ENCODE measurements at places on chromosomes 7 and 10. TPM values are rescaled to one million over a fixed set of nuclear protein-coding genes. Genes with fewer than 3 reads are reported as not detected.

DNA sequence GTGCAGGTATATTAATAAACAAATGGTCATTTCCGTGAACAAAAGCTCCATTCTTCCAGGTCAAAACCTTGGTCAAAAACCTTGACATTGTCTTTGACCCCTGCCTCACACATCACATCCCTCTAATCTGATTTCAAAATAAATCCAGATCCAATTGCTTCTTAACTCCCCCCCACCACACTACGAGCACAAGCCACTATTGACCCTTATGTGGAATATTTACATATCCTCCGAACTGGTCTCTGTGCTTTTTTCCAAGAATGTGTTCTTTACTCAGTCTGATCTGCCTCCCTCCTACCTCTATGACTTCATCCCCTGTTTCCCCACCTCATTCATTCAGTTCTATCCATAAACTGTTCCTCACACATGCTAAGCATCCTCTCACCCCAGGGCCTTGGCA, 313.6 kb upstream of the NPVF start:
- H3K36me3 ChIP-seq, result no peaks in the 10 kb centered on the region
- H3K27ac ChIP-seq, result no peak overlapping the region
- no peak overlapping the region for H3K4me3 ChIP-seq
- H3K27me3 ChIP-seq, result no peaks in the 10 kb centered on the region
- H3K4me1 ChIP-seq, result no peaks in the 10 kb centered on the region
- DNase-seq, result no peak

DNA sequence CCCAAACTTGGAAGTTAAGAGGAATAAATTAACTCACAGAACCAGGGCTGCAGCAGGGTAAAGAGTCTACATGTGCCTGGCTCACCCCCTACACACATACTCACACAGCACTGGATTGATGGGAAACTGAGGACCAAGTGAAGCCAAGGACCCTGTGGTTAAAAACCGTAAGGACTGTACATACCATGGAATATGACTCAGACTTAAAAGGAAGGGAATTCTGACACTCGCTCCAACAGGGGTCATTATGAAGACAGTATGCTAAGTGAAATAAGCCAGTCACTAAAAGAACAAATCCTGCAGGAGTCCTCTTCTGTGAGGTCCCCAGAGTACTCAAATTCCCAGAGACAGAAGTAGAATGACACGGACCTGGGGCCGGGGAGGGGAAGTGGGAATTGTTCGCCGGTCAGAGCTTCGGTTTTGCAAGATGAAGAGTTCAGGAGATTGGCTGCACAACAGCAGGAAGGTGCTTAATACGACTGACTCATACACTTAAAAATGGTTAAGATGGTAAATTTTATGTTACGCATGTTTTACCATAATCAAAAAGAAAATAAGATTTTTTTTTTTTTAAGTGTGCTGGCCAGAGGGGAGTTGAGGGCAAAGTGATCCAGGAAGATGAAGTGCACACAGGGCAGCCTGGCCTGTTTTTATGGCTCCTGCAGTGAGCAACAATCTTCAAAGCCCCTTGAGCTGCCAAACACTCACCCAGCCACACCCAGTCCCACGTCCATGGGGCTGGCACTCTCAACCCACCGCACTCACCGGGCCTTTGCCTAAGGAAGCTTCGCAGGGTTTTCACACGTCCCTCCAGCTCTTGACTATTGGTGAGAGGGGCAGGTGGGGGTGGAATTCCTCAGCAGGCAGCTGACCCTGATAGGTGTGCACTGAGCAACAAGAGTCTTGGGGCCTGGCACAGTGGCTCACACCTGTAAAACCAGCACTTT, 26.4 kb downstream of the DRGX start:
- no peaks in the 10 kb centered on the region for H3K36me3 ChIP-seq
- no peaks in the 10 kb centered on the region for H3K27me3 ChIP-seq

- DNase-seq, result no peak
- H3K27ac ChIP-seq, result no peak overlapping the region
- no peaks in the 10 kb centered on the region for H3K4me1 ChIP-seq
- H3K4me3 ChIP-seq, result no peak overlapping the region
- no peaks in the 10 kb centered on the region for H3K36me3 ChIP-seq
These were observed 384.5 kb upstream of the PRKCQ start for GRCh38 chr10:6964543-6964942.

- no peak overlapping the region for H3K27ac ChIP-seq
- H3K27me3 ChIP-seq, result no peaks in the 10 kb centered on the region
- H3K36me3 ChIP-seq, result no peaks in the 10 kb centered on the region
- H3K4me3 ChIP-seq, result no peak overlapping the region
- no peak for DNase-seq
These were observed 31.6 kb downstream of the NKX2-3 start for GRCh38 chr10:99564361-99564760.

DNA sequence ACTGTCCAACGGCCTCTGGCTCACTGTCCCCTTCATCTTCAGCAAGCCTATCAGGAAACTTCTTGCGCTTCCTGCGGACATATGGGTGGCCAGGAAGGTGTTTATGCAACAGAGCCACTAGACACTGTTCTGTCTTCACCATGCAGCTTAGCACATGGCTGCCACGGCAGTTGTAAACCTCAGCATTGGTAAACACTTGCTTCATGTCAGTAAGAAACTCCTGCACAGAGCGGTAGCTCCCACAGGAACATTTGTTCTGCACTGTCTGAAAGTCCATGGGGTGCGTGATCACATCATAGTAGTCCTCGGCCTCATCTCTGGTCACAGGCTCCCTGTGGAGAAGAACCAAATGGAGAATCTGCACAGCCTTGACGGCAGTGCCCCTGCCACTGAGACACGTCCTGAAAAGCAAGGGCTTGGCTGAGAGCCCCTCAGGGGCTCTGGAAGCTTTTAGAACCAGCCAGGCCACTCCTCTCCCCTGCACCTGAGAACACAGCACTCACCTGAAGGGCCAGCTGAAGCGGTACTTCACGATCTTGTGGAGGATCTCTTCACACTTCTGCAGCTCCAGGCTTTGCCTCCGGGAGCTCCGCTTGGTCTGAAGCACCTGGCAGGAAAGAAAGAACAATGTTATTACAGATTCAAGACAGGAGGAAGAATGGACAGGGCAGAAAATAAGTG, 8.8 kb downstream of the FZD9 start:
- DNase-seq, result peak; percentile 38
- no peak overlapping the region for H3K27ac ChIP-seq
- H3K36me3 ChIP-seq, result peaks cover 85% of the 10 kb centered on the region
- H3K4me1 ChIP-seq, result no peaks in the 10 kb centered on the region
- H3K27me3 ChIP-seq, result no peaks in the 10 kb centered on the region

GRCh38 chr7:56447864-56448693, 331.9 kb upstream of the NUPR2 start:
- H3K4me1 ChIP-seq, result no peaks in the 10 kb centered on the region
- H3K4me3 ChIP-seq, result no peak overlapping the region

DNA sequence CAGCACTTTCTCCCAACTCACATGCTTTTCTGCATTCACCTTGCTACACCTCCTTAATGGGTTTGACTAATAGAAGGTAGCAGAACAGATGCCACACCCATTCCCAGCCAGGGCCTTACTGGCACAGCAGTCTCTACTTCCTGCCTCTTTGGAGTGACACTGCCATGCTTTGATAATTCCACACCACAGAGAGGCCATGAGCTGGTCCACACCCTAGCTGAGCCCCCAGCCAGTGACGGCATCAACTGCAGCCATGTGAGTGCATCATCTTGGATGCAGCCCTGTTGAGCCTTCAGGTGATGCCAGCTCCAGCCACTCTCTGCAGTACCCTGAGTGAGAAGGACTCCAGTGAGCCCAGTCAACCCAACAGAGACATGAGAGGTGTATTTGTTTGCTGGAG, 27.5 kb upstream of the EZH2 start:
- H3K27me3 ChIP-seq, result no peaks in the 10 kb centered on the region
- DNase-seq, result no peak
- H3K36me3 ChIP-seq, result no peaks in the 10 kb centered on the region

DNA sequence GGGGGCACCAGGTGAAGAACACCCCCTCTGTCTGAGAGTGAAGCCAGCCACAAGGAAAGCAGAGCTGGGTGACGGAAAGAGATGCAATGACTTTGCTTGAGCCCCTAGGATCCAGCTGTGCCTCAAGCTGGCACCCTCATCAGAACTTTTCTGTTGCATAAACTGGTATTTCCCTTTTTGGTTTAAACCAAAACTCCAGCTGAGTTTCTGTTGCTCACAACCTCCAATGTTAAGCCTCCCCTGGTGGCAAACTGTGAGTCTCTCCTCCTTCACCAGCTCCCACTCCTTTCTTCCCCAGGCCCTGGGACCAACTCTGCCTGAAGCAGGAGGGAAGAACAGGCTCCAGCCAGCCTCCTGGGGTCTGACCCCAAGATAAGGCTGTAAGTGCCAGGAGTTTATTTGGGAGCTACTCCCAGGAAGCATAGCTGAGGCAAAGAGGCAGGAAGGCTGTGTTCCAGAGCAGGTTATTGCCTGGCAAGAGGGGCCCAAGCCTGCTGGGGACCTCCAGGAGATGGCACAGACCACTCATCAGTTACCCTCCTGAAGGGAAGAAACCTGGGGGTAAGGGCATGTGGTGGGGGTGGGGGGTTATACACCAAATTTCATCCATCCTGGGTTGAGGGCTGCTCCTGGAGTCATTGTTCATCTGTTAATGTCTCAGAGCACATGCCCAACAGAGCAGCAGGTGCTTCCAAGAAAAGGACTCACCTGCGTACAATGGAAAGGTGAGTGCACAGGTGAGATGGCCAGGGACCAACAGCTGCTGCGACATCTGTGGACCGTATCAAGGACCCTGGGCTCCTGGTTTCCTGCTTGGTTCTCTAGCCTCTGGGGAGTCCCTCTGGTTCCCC, 73.3 kb upstream of the NANOS1 start:
- no peak for DNase-seq
- H3K4me1 ChIP-seq, result peaks cover 37% of the 10 kb centered on the region
- H3K27me3 ChIP-seq, result no peaks in the 10 kb centered on the region
- H3K27ac ChIP-seq, result no peak overlapping the region

GRCh38 chr10:128044186-128044585, 82.0 kb downstream of the MKI67 start:
- H3K36me3 ChIP-seq, result no peaks in the 10 kb centered on the region
- no peak overlapping the region for H3K27ac ChIP-seq
- peak; percentile 46 for DNase-seq
- H3K27me3 ChIP-seq, result no peaks in the 10 kb centered on the region

- no peak overlapping the region for H3K27ac ChIP-seq
- no peak for DNase-seq
- H3K4me3 ChIP-seq, result no peak overlapping the region
- H3K36me3 ChIP-seq, result peaks cover 6% of the 10 kb centered on the region
- H3K4me1 ChIP-seq, result peaks cover 27% of the 10 kb centered on the region
These were observed 2.1 kb upstream of the PPIA start for GRCh38 chr7:44794331-44794730.

DNA sequence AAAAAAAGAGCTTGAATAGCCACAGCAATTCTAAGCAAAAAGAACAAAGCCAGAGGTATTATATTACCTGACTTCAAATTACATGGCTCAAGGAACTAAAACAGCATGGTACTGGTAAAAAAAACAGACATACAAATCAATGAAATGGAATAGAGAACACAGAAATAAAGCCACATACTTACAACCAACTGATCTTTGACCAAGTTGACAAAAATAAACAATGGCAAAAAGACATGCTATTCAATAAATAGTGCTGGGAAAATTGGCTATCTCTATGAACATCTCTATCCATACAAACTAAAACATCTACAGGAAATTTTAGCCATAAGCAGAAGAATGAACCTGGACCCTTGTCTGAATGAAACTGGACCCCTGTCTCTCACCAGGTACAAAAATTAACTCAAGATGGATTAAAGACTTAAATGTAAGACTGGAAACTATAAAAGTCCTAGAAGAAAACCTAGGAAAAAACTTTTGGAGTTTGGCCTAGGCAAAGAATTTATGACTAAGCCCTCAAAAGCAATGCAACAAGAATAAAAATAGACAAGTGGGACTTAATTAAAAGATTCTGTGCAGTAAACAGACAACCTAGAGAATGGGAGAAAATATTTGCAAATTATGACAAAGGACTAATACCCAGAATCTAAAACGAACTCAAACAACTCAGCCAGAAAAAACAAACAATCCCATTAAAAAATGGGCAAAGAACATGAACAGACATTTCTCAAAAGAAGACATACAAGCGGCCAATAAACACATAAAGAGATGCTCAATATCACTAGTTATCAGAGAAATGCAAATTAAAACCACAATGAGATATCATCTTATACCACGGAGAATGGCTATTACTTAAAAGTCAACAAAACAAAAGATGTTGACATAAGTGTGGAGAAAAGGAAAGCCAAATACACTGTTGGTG, 72.8 kb upstream of the DDC start:
- no peak overlapping the region for H3K27ac ChIP-seq
- no peak for DNase-seq
- no peaks in the 10 kb centered on the region for H3K27me3 ChIP-seq
- no peaks in the 10 kb centered on the region for H3K36me3 ChIP-seq
- H3K4me1 ChIP-seq, result peaks cover 4% of the 10 kb centered on the region
- H3K4me3 ChIP-seq, result no peak overlapping the region

- H3K4me3 ChIP-seq, result no peak overlapping the region
- no peak overlapping the region for H3K27ac ChIP-seq
- no peaks in the 10 kb centered on the region for H3K27me3 ChIP-seq
- DNase-seq, result no peak
These were observed 400.3 kb upstream of the ADARB2 start for GRCh38 chr10:2137549-2138174.

GRCh38 chr10:116760919-116761318, 18.6 kb upstream of the HSPA12A start:
- H3K27ac ChIP-seq, result no peak overlapping the region
- no peaks in the 10 kb centered on the region for H3K36me3 ChIP-seq
- peaks cover 9% of the 10 kb centered on the region for H3K4me1 ChIP-seq
- no peaks in the 10 kb centered on the region for H3K27me3 ChIP-seq
- peak; percentile 15 for DNase-seq

- no peak for DNase-seq
- H3K27me3 ChIP-seq, result no peaks in the 10 kb centered on the region
- no peaks in the 10 kb centered on the region for H3K4me1 ChIP-seq
- H3K4me3 ChIP-seq, result no peak overlapping the region
- H3K36me3 ChIP-seq, result peaks cover 17% of the 10 kb centered on the region
These were observed 61.5 kb downstream of the LANCL2 start for GRCh38 chr7:55426676-55427075.

- H3K27ac ChIP-seq, result no peak overlapping the region
- no peaks in the 10 kb centered on the region for H3K27me3 ChIP-seq
- no peak overlapping the region for H3K4me3 ChIP-seq
- no peaks in the 10 kb centered on the region for H3K4me1 ChIP-seq
- DNase-seq, result no peak
- H3K36me3 ChIP-seq, result no peaks in the 10 kb centered on the region
These were observed 254.1 kb upstream of the PTER start for GRCh38 chr10:16182688-16183087.

PDZD7 gene
- 0.16 TPM for total RNA-seq

FAM25A gene
- not detected for total RNA-seq

KLF14 gene
- not detected for total RNA-seq

CLDN3 gene
- total RNA-seq, result 0.71 TPM

PPP1R17 gene
- total RNA-seq, result not detected

Measured in sigmoid colon (tissue), 7 donors.